Iris pigment epithelial cell (primary cell): ENCODE measurements at places on chromosomes 5 and 9.
A peak's percentile ranks its signal among the peaks of the same experiment; 100 is the strongest.

DNA sequence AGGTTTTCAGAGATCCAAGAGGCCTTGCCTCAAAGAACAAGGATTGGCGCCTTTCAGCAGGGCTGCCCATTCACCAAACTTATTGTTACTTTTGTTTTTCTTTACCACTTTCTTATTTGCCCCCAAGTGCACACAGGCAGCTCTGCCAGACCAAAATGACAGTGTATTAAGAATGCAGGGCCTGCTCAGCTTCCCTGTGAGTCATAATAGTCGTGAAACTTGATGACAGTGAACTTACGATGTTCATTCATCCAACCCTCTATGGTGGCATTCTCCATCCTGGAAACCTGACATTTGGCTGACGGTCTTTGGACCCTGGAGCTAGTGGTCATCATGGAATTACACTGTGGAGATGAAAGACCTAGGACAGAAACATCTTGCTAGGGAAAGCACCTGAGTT lies 44.3 kb downstream of the UBE2QL1 start:
- no peak for DNase-seq

DNA sequence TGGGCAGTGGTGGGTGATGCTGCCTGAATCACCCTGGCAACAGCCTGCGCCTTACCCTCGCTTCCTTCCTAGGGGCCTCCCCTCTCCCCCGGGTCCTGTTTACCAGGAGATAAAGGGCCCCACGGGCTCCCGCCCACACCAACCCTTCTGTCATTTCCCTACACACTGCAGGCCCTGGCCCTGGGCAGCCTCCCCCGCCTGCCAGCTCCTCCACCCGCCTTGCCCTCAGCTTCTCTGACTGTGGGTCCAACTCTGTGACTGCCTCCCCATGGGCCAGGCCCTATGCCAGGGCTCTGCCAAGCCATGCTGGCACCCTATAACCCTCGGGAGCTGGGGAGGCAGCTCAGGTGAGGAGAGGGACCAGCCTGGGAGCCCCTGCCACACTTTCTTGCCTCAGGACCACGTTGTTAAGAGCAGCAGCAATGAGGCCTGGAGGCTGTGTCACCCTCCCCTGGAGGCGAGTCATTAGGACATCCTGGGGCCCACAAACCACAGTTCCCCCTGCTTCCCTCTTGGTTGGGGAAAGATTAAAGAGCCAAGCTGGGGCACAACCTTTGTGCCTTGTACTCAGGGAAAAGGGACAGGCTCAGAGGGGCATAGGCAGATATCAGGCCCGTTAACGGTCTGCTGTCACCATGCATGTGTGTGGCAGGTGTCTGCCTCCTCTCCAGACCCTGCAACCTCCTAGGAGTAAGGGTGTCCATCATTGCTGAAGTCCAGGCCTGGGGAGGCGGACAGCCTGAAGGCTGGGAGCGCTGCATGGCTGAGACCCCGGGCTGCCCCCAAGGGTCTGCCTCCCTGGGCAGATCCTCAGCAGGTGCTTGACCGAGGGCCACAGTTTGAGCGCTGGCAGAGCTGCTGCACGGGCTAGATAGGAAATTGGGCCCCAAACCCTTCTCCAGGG lies 2.8 kb downstream of the MGAT4B start:
- no peak for DNase-seq

DNA sequence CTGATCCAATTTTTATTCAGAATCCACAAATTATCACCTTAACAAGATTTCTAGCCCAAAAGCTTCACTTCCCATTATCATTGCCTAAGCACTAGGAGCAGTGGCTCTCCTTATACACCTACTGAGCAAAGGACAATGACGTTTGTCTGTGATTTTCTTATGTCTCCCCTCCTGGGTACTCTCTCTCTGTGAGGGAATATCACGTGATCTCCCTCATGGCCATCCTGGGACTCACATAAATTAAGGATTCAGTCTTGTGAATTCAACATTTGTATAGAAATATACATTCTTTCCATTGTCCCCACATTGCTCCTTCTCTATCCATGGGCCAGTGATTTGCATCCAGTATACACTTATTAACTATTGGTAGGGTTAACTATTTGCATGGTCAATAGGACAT lies 476.5 kb downstream of the PLK2 start:
- no peak for DNase-seq

- no peak for DNase-seq
Observed at GRCh38 chr5:137627706-137628105, 108.2 kb downstream of the KLHL3 start.

DNA sequence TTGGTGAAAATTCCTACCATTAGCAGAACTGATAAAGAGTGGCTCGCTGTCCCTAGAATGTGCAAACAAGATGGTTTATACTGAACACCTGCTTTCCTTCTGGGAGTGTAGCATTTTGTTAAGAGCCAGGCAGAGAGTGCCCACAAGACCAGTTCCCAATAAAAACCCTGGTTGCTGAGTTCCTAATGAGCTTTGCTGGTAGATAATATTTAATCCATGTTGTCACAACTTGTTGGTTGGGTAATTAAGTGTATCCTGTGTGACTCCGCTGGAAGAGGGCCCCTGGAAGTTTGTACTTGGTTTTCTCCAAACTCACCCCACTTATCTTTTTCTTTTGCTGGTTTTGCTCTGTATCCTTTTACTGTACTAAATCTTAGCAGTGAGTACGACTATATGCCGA lies 39.5 kb upstream of the GOLGA1 start:
- no peak for DNase-seq

GRCh38 chr5:166540156-166540555 lies 1751.3 kb upstream of the WWC1 start:
- DNase-seq = no peak

GRCh38 chr5:32475334-32476097 lies 31.0 kb upstream of the ZFR start:
- DNase-seq = no peak

- peak; percentile 62 for DNase-seq
Observed at GRCh38 chr5:172714491-172715420, 56.2 kb downstream of the DUSP1 start.

- DNase-seq = no peak
Observed at GRCh38 chr5:172846677-172847076, 12.6 kb downstream of the ERGIC1 start.

GRCh38 chr9:87259543-87260518 lies 237.8 kb upstream of the DAPK1 start:
- no peak for DNase-seq

DNA sequence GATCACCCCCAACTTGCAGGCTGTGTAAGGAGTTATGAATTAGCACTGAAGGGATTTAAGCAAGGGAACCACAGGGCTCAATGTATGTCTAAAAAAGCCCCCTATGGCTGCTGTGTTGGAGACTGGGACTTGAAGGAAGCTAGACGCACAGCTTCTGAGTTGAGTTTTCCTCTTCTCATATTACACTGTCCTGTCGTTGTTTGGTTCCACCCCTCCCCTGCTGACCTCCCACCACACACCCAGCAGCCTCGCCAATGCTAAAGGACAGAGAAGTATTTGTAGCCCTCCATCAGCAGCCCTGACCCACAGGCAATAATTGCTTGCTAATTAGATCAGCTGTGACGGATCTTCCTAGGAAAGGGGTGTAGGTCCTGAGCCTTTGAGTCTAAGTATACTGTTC lies 15.1 kb upstream of the CARTPT start:
- no peak for DNase-seq

GRCh38 chr9:71681708-71682272 lies 86.5 kb downstream of the CEMIP2 start:
- peak; percentile 85 for DNase-seq

GRCh38 chr5:114657342-114658130 lies 295.7 kb downstream of the KCNN2 start:
- no peak for DNase-seq

- peak; percentile 74 for DNase-seq
Observed at GRCh38 chr9:129500161-129500862, 120.6 kb downstream of the C9orf50 start.

DNA sequence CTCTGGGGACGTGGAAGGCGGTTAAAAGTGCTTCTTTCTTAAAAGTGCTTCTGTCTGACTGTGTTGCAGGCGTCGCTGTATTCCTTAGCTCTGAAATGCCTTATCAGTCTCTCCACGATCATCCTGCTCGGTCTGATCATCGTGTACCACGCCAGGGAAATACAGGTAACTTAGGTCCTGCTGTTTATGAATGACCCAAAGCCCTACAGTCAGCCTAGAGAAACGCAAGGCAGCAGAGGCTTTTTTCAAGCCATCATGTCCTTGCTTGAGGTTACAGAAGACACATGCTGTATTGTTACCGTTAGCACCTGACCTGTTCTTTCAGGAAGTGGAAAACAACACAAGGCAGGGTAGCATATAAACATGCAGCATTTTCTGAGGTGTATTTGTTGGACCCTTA lies 2.0 kb downstream of the KCNN2 start:
- no peak for DNase-seq

DNA sequence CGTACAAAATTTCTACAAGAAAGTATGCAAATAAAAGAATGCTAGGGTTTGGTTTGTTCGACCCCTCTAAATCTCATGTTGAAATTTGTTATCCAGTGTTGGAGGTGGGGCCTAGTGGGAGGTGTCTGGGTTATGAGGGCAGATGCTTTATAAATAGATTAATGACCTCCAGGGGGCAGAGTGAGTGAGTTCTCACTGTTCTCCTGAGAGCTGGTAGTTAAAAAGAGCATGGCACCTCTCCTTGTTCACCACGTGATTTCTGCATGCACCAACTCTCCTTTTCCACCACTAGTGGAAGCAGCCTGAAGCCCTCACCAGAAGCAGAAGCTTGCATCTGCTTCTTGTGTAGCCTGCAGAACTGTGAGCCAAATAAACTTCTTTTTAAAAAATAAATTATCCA lies 50.4 kb upstream of the FAM170A start:
- DNase-seq = peak; percentile 17

GRCh38 chr9:15163931-15164330 lies 143.1 kb downstream of the TTC39B start:
- no peak for DNase-seq

GRCh38 chr5:118095115-118095514 lies 893.2 kb downstream of the DTWD2 start:
- DNase-seq = no peak

DNA sequence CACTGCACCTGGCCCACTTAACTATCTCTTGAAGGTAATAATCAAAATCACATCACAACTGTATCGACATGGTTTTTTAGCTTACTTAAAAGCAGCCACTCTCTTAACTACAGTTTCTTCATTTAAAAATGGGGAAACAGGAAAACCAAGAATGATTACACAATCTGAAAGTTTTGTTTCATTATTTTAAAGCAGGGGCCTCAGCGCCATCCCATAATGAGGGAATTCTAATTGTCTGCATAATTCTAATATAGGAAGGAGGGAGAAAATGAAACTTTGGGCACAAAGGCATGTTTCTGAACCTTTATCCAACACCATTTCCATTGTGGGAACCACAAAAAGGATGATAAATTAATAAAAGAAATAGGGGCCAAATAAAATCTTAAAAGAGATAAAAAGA lies 7.6 kb downstream of the HACD4 start:
- no peak for DNase-seq

DNA sequence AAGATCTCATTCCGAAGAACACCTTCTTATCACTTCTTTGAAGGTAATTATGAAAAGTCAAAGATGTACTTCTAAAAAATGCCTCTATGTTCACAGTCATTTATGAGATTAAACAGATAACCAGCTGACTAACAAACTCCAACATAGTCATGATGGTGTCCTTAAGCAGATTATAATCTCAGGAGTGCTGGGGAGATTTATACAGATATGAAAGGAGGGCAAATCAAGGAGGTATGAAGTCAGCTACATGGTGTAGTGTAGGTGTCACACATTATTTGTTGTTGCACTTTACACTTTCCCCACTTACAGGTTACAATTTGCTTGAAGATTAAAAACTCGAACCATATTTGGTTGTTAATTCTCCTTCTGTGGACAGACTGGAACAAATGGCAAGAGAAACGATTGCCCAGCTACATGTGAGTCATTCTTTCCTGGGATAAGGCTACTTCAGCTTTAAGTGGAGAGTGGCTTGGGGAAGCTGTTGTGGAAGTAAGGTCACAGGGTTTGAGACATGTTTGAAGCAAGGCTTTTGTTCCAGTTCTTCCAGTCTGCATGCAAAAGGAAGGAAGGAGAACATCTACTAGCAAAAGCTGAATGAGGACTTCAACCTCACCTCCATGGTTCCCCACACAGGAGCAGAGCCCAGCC lies 320.1 kb downstream of the ADGRV1 start:
- peak; percentile 83 for DNase-seq

- no peak for DNase-seq
Observed at GRCh38 chr9:96350866-96351265, 32.6 kb downstream of the SLC35D2 start.

DNA sequence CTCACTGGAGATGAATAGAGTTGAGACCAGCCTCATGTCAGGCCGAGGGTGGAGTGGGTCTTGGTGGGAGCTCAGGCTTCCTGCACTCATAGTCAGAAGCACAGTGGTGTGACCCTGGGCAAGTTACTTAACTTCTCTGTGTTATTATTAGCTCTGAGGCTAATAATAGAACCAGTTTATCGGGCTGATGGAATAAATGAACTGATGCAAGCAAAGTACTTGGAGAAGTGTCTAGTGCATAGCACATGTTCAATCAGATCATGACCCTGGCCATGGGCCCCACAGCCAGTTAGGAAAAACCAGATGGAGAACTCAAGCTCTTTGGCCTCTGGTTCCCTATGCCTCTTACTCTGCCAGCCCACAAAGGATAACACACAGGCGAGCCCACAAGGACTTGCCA lies 45.3 kb upstream of the OSMR start:
- no peak for DNase-seq

DNA sequence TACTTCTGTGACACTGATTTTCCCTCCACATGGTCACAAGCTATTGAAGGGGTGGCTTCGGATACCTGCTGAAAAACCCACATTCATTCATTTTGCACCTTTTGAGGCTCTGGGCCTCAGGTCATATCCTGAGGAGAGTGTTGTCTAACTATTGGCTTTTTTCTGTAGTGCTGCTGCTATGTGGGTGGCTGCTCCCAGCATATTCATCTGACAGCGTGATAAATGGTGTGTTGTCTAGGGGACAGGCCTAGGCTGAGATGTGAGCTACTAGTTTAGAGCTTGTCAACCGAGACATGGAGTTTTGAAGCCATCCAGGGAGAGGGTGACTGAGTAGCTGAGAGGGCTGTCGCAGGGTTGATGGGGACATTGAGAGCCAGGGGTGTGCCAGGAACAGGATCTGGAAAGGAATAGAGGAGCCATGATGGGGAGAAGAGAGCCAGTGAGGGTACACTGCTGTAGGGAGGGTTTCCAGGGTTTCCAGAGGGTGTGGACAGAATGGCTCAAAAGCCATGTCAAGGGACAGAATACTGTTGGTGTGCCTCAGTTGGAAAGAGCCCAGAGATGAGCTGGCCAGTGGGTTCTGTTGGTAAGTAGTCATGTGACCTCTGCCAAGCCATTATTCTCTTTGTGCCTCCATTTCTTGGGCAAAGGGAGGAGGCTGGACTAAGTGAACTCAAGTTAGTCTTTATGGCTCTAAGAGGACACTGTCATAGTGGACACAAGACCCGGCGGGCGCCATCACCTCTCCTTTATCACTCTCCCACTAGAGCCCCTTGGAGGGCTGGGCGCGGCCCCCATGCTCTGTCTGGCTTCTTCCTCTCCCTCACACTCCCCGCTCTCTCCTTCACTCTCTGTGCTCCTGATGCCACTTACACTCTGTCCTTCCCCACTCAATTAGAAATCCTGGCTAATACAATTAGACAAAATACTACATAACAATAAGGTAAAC lies 19.9 kb downstream of the ADCY2 start:
- DNase-seq = no peak

- no peak for DNase-seq
Observed at GRCh38 chr5:135124128-135124527, 90.1 kb upstream of the PITX1 start.
